NCI-H1417 (cell line): ENCODE measurements at places on chromosomes 6 and 20.

GRCh38 chr6:45951321-45952167 is 64.1 kb downstream of the CLIC5 start:
- no peak for DNase-seq

GRCh38 chr6:25369036-25369432 is 89.9 kb downstream of the CARMIL1 start:
- no peak for DNase-seq

DNA sequence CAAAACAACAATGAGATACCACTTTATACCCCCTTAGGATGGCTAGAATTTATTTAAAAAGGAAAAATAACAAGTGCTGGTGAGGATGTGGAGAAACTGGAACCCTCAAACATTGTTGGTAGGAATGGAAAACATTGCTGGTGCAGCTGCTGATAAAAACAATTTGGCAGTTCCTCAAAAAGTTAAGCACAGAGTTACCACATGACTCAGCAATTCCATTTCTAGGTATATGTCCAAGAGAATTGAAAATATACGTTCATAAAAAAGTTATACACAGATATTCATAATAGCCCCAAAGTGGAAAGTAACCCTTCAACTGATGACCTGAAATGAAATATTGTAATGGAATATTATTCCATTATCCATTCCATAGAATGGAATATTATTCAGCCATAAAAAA is 55.0 kb downstream of the CD83 start:
- no peak for DNase-seq

DNA sequence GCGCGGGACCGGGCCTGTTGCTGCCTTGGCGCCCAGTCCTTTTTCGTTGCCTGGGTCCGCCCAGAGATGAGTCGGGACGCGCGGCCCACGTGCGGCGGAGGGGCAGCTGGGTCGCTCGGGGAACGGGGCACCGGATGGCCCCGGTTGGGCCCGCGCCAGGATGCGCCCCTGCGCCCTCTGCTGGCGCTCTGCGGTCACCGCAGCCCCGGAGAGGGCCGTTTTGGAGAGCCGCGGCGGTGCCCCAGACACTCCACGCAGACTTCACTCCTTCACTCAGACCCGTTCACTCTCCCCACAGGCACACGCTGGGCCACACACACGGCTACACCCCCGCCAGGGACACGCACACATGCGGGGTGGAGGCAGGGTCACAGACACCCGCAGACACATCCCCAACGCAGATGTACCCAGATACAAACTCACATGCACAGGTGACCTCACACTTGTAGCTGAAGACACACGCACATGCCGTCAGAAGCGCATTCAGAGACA is 38.8 kb downstream of the SRC start:
- DNase-seq = peak; percentile 56

DNA sequence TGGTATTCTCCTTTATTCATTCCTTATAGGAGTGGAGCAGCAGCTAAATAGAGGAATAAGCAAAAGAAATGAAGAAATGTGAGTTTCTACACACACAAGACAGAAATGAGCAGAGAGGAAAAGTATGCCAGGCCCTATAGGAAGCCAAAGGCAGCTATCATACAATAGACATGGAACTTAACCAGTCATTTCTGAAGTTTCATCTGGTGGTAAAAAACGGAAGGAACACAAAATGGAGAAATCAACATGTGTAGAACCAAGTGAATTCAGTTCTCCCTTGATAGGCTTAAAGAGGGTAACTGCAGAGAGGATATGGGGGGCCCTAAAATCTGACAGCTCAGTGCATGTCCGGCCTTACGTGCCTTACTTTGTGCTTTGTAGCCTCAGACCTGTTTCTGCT is 44.6 kb downstream of the TSBP1 start:
- DNase-seq = no peak

DNA sequence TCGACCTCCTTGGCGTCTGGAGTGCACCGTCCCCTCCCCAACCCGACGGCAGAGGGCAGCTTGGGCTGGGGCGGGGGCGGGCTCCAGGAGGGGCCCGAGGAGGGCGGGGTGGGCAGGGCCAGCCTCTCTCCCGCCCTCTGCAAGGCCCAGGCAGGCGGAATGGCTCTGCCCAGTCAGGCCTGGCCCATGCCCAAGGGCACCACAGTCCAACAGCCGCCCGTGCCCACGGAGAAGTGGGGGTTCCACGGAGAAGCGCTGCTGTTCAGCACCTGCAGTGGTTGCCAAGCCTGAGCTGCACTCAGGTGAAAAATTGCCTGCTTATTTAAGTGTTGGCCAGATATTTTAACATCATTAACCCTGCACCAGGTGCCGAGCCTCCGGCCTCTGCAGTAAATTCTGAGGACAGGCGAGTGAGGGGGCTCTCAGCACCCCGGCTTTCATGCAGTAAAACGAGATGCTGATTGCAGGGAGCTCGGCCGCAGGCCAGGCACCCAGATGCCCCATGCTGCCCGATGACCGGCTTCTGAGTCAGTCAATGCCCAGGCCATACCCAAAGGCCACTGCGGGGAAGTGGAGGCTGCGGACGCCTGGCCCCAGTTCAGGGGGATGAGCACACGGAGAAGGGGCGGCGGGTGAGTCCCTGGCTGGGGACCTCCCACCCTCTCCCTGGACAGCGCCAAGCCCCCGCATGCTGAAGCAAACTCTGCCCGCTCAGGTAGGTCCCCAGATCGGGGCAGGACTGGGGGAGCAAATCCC is at the start of gene SRMS:
TSS of gene SRMS (minus strand) at position 25 of the 756 bp plus-strand sequence. CDS start 286 bp downstream, outside the sequence.
- DNase-seq = no peak

GRCh38 chr6:115969930-115970273 is 90.8 kb downstream of the FRK start:
- no peak for DNase-seq
